ENCODE measurements at places on chromosomes 4 and X.

GRCh38 chr4:144750348-144750747 is 104.4 kb downstream of the HHIP start:
- DNase-seq = no peak

GRCh38 chr4:47721892-47722575 is 115.8 kb downstream of the CORIN start:
- DNase-seq = no peak

- no peak for DNase-seq
These were observed 196.6 kb downstream of the IL1RAPL2 start for GRCh38 chrX:104762641-104763040.

- no peak for DNase-seq
These were observed 189.5 kb downstream of the ARAP2 start for GRCh38 chr4:36054694-36055422.

- no peak for DNase-seq
These were observed 35.7 kb downstream of the PACRGL start for GRCh38 chr4:20735931-20736330.

DNA sequence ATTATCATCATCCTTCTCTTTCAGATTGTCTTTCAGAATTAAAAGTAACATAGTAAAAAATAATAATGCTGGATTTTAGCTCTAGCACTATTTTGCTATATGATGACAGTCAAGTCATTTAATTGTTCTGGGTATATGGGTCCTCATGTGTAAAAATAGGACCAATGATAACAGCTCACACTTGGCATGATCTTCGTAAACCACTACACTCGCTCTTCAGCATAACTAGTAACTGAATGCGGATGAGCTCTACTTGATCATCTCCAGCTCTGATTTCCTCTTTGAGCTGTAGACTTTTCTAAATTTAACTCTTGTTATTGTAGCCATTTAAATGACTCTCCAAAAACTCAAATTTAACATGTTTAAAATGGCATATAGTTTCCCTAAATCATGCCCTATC is 831.8 kb upstream of the HS3ST1 start:
- no peak for DNase-seq

DNA sequence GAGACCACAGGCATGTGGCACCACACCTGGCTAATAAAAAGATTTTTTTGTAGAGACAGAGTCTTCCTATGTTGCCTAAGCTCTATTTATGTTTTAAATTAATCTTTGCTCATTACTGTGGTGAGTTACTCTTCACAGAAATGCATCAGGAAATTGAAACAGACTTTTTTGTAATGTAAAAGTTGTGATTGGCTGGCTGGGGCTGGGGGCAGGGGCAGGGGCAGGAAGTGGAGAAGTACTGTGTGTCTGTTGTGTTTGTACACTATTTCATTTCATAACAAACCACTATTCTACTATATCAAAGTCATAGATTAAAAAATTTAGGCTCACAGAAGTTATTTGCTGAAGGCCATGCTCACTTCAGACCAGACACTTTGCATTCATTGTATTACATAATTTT is 19.1 kb upstream of the ABRAXAS1 start:
- no peak for DNase-seq

DNA sequence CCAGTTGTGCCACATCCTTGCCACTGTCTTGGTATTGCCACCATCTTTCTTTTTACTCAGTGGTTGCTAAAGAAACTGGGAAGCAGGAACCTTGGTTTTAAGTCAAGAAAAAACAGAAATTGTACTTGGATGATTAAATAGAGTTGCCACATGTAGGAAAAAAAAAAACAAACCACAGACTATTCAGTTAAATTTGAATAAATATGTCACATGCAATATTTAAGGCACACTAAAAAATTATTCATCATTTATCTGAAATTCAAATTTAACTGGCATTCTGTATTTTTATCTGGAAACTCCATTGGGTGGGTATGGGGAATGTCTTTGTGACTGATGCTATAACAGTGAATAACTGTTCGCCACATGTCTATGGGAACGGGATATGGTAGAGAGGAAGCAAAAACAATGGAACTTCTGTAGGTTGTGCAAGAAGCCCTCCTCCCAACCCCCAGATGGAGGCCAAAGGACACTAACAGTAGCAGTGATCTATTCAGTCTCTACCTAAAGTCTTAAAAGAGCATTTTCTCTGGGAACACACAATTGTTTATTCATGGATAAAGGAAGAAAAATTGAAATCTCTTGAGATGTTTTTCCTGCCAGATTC is 57.0 kb upstream of the PLAC8 start:
- no peak for DNase-seq

DNA sequence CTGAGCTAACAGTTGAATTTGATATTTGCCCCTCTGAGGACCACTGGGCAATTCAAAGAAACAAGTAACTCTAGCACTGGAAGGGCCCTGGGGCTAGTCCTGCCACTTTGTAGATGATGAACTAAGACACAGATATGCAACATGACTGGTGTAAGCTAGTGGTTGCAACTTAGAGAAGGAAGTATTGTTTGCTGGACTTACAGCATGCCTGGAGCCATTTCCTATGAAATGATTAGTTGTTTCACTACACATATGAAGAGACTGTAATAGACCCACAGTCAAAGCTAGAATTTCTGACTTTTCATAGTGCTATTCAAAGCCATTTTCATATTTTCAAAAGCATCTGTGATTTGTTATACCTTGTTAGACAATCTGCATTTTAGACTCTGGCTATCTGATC is 96.2 kb downstream of the TSPAN7 start:
- no peak for DNase-seq

DNA sequence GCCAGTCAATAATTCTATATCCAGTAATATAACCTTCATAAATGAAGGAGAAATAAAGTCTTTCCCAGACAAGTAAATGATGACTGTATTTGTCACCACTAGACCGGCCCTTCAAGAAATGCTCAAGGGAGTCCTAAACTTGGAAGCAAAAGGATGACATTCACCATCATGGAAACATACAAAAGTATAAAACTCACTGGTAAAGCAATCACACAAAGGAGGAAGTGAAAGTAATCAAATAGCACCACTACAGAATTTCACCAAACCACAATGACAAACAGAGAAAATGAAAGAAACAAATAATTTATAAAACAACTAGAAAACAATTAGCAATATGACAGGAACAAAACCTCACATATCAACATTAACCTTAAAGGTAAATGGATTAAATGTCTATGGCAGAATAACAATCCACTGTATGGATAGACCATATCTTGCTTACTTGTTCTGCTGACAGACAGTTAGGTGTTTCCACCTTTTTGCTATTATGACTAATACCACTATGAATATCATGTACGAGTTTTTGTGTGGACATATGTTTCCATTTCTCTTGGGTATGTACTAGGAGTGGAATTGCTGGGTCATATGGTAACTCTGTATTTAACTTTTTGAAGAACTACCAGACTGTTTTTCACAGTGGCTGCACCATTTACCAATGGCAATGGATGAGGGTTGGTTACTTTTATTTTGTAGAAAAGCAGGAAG is 44.9 kb downstream of the NAT8L start:
- no peak for DNase-seq

All from progenitor cell of endocrine pancreas (in vitro differentiated cells).